ENCODE measurements at places on chromosomes 2 and 18. TPM values are rescaled to one million over a fixed set of nuclear protein-coding genes. Genes with fewer than 3 reads are reported as not detected.
A peak's percentile ranks its signal among the peaks of the same experiment; 100 is the strongest.

Gene EFEMP1
- total RNA-seq = not detected

Gene CNOT9
- total RNA-seq = 87.3 TPM

- H3K4me3 ChIP-seq = peak overlapping the region; percentile 70
- H3K27ac ChIP-seq = no peak overlapping the region
- H3K4me1 ChIP-seq = peaks cover 10% of the 10 kb centered on the region
- H3K27me3 ChIP-seq = no peaks in the 10 kb centered on the region
- DNase-seq = no peak
These were observed 554 bp downstream of the PFN4 start for GRCh38 chr2:24122366-24123194.

GRCh38 chr2:2519381-2519780 lies 188.3 kb upstream of the MYT1L start:
- H3K4me1 ChIP-seq = no peaks in the 10 kb centered on the region
- no peaks in the 10 kb centered on the region for H3K36me3 ChIP-seq
- H3K27me3 ChIP-seq = peaks cover 3% of the 10 kb centered on the region
- no peak for DNase-seq
- H3K27ac ChIP-seq = no peak overlapping the region

- no peak overlapping the region for H3K27ac ChIP-seq
- no peaks in the 10 kb centered on the region for H3K36me3 ChIP-seq
- DNase-seq = no peak
- no peak overlapping the region for H3K4me3 ChIP-seq
- no peaks in the 10 kb centered on the region for H3K4me1 ChIP-seq
These were observed 436.9 kb downstream of the METTL4 start for GRCh38 chr18:2134364-2134763.

- H3K36me3 ChIP-seq = no peaks in the 10 kb centered on the region
- H3K4me1 ChIP-seq = no peaks in the 10 kb centered on the region
- no peak overlapping the region for H3K27ac ChIP-seq
- DNase-seq = no peak
These were observed 41.4 kb upstream of the PARD3B start for GRCh38 chr2:204503869-204504268.

GRCh38 chr2:136436936-136437335 lies 319.0 kb upstream of the CXCR4 start:
- H3K27me3 ChIP-seq = peaks cover 4% of the 10 kb centered on the region
- no peaks in the 10 kb centered on the region for H3K36me3 ChIP-seq
- H3K4me3 ChIP-seq = no peak overlapping the region
- no peaks in the 10 kb centered on the region for H3K4me1 ChIP-seq

- DNase-seq = peak; percentile 30
- peaks cover 45% of the 10 kb centered on the region for H3K4me1 ChIP-seq
- peaks cover 16% of the 10 kb centered on the region for H3K36me3 ChIP-seq
- no peaks in the 10 kb centered on the region for H3K27me3 ChIP-seq
These were observed 822 bp downstream of the UBE2E3 start for GRCh38 chr2:180980943-180981911.

GRCh38 chr2:48249025-48249424 lies 280.9 kb upstream of the STON1 start:
- no peak overlapping the region for H3K4me3 ChIP-seq
- H3K27ac ChIP-seq = no peak overlapping the region
- no peaks in the 10 kb centered on the region for H3K27me3 ChIP-seq
- no peak for DNase-seq

GRCh38 chr2:12479065-12479601 lies 237.6 kb upstream of the TRIB2 start:
- no peak overlapping the region for H3K4me3 ChIP-seq
- peaks cover 3% of the 10 kb centered on the region for H3K4me1 ChIP-seq
- no peak for DNase-seq
- no peaks in the 10 kb centered on the region for H3K36me3 ChIP-seq
- no peaks in the 10 kb centered on the region for H3K27me3 ChIP-seq

- H3K4me3 ChIP-seq = no peak overlapping the region
- H3K27ac ChIP-seq = no peak overlapping the region
- DNase-seq = no peak
- no peaks in the 10 kb centered on the region for H3K4me1 ChIP-seq
These were observed 248.7 kb upstream of the PIK3C3 start for GRCh38 chr18:41706301-41706700.

GRCh38 chr2:232437195-232437571 lies 18.8 kb upstream of the ALPI start:
- H3K27me3 ChIP-seq = no peaks in the 10 kb centered on the region
- DNase-seq = no peak
- H3K36me3 ChIP-seq = no peaks in the 10 kb centered on the region
- no peak overlapping the region for H3K4me3 ChIP-seq
- no peak overlapping the region for H3K27ac ChIP-seq

GRCh38 chr18:31680831-31681568 lies 3.4 kb downstream of the B4GALT6 start:
- no peaks in the 10 kb centered on the region for H3K36me3 ChIP-seq
- H3K27ac ChIP-seq = no peak overlapping the region
- peaks cover 41% of the 10 kb centered on the region for H3K27me3 ChIP-seq
- DNase-seq = no peak

- H3K27me3 ChIP-seq = no peaks in the 10 kb centered on the region
- DNase-seq = no peak
- no peak overlapping the region for H3K27ac ChIP-seq
- peaks cover 49% of the 10 kb centered on the region for H3K4me1 ChIP-seq
These were observed 1.9 kb upstream of the CD226 start for GRCh38 chr18:69949538-69949936.

- H3K36me3 ChIP-seq = no peaks in the 10 kb centered on the region
- DNase-seq = no peak
- no peaks in the 10 kb centered on the region for H3K27me3 ChIP-seq
- H3K4me1 ChIP-seq = no peaks in the 10 kb centered on the region
- H3K27ac ChIP-seq = no peak overlapping the region
These were observed 148.2 kb downstream of the RND3 start for GRCh38 chr2:150339282-150339681.

Data from activated CD4-positive, alpha-beta memory T cell treated with anti-CD3 and anti-CD28 coated beads for 36 hours (primary cell).